ENCODE measurements at places on chromosomes 11 and 22.

GRCh38 chr11:104219096-104219495 is 55.1 kb upstream of the PDGFD start:
- no peak for DNase-seq

DNA sequence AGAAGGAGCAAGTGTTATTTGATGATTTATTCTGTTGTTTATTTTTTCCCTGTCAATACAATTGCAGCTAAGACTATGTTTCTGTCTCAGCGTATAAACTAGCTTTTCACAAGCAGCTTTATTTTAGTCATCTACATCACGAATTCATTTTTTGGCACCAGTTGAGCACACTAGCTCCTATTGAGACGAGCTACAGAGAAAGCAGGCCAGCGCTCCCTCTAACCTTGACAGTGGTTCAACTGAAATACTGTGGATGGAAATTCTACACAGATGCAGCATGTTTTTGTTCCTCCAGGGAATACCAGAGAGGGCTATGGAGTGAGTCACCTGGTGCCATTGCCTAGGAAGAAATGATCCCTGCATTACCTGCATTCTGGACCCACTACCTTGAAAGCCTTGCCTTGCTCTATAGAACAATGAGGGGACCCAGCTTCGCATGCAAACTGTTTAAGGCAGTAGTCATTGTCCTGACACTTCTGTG is 108.2 kb upstream of the ARHGAP42 start:
- DNase-seq: no peak

GRCh38 chr11:31558001-31558400 is 48.4 kb downstream of the ELP4 start:
- no peak for DNase-seq

GRCh38 chr22:29300467-29300806 is 6.0 kb upstream of the GAS2L1 start:
- no peak for DNase-seq

DNA sequence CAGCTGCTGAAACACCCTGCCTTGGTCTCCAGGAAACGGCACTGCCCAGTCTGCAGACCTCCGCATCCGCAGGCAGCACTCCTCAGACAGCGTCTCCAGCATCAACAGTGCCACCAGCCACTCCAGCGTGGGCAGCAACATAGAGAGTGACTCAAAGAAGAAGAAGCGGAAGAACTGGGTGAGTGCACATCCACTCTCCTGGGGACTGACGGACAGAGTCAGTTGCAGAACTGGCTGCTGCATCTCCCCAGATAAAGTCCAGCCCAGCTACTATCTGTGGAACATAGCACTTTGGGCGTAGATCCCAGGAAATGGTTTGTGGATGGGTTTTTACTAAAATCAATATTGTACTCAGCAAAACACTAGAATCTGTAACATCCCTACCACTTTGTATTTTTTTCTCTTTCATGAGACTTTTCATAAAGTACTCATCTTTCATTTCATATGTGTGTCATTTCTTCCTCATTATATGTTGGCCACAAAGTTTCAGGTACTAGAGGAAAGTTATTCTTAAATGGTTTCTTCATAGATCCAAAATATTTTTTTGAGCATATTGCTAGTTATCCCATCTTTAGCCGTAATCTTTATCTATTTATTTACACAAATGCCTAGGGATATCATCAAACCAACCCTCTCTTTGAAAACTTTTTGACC is 80.1 kb downstream of the DBX1 start:
- DNase-seq: no peak

- DNase-seq: no peak
Measured at GRCh38 chr11:46039990-46040389, 81.3 kb downstream of the PHF21A start.

DNA sequence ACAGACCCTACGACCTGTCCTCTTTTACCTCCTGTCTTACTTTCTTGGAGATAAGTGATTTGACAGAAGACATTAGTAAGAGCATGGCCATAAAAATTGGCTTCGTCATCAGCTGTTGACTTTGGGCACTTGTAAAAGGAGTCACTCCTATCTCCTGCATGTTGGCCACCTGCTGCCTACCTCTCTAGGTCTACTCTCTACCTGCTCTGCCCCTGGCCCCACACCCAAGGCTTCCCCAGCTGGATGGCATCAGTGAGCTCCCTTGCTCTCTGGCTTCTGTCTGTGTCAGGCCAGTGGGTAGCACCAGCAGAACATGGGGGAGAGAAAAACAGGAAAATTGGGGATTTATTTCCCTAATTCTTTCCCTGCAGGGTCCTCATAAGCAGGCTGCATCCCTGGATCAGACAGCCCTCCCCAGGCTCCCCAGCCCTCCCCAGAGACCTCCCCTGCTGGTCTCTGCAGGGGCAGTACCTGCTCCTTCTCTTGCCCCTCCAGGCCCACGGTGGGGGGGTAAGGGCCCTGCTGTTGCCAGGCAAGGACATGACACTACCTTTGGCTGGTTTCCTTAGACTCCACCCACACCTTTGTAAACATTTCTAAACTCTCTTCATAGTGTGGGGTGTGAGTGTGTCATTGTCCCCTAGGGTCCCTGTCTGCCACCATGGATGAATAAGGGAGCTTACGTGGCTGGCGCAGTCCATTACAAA is 157.0 kb upstream of the NECTIN1 start:
- no peak for DNase-seq

DNA sequence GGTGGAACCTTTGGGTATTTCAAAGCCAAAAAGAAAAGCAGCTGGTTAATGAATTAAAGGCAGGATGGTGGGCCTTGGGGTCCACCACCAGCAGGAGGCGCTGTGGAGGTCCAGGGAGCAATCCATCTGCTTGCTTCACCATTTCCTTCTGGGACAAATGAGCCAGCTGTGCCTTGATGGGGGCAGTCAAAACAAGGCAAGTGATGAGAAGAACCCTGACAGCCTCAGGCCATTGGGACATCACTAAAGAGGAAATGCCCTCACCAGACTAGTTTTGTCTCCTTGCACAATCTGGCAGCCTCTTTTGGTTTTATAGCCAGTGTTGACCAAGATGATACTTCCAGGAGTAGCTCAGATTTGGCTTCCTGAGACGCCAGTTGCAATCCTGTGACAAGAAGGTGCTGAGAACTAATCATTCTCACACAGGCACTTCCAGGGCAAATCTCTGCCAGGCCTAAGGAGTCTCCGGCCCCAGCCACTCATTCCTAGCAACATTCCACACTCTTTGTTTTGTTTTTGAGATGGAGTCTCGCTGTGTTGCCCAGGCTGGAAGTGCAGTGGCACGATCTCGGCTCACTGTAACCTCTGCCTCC is 38.2 kb upstream of the WEE1 start:
- DNase-seq: peak; percentile 80

DNA sequence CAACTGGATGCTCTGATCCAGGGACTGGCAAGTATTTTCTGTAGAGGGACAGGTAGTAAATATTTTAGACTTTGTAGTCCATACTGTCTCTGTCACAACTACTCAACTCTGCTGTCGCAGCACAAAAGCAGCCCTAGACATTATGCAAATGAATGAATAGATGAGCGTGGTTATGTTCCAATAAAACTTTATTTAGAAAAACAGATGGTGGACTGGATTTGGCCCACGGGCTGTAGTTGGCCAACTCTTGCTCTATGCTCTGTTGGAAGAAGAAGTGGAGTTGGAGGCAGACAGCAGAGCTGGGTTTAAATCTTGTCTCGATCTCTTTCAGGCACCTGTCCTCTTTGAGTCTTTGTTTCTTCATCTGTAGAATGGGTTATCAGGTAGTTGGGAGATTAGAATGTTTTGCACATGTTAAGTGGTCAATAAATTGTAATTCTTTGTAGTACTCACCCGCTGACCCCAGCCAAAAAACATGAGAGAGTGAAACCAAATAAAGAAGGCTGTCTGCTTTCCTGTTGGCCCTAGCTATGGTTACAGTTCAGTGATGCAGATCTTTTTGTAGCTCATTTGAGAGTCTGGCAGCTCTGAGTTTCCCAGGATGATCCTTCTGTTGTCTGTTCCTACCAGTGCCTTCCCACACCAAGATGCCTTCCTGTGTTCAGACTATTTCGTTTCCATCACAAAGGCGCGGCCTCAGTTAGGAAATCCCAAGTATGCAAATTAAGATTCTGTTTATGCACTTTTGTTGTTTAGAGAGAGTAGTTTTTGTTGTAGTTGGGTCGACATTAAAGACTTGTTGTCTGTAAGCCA is 198.1 kb upstream of the SEZ6L start:
- DNase-seq: no peak

DNA sequence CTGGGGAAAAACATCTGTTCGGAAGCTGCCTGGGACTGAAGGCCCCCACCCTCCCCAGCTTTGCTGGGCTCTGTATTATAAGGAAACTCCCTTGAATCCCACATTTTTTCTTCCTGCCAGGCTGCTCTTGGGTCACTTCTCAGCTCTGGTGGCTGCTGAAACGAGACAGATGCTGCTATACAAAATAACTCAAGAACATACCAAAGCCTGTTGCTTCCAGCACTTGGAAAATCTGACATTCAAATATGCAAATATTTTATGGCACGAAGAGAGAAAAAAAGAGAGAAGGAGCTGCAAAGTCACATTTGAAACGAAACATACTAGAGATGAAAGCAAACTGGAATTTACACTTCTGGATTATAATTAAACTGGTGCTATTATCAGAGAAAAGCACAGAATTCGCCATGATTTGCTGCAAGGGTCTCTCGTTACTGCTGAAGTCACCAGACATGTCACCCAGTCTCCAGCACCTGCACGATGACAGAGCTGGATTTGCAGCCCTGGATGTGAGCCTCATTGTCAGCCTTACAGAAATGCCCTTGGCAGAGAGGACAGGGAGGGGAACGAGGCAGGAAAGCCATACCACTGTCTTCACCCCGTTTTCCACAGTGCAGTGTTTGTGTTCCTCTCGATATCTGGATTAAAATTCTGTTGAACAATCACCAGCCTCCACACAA is 47.9 kb upstream of the IGSF9B start:
- no peak for DNase-seq

- DNase-seq: no peak
Measured at GRCh38 chr22:42909363-42910058, 52.4 kb upstream of the ARFGAP3 start.

DNA sequence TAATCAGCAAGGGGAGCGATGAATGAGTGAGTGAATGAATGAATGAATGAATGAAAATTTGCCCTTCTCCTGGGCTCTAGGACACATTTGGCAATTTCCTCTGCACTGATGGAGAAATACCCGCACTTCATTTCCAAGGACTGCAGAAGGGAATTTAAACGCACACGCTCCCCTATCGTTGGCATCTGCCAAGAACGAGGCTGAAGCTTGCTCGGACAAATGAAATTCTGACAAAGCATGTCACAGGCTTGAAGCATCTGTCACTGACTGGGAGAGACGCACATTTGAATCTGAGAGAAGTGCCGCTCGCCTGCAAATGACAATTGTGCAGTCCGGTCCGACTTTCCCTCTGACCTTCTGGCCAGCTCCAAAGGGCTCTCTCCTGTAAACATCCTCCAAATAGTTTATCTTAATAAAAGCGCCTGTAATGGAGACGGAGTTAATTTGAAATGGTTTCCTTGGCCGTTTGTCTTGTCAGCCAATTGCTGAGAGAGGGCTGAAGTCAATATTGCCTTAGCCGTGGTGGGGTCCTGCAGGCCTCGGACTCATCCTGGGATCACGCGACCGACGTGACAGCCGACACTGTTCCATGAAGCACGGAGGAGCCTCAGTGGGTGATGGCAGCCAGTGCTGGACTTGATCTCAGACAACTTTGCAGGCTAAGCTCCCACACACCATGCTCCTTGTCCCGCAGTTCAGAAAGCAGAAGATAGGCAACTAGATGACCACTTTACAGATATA is 260.7 kb downstream of the MN1 start:
- DNase-seq: no peak

DNA sequence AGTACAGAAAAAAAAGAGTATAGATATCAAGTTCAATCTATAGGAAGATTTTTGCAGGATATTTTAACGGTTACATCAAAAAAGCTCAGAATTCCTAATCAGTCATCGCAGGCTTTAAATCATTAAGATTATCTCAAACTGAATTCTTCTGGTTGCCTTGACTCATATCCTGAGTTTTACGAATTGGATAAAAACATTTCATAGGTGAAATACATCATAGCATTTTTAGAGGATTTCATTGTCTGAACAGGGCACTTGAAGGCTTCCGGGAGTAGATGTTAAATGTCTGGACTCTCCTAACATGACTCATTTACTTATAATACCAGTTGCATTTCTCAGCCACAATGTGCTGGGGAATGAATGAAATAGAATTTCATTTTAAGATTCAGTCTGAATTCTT is 2216.6 kb upstream of the RAG2 start:
- DNase-seq: no peak

GRCh38 chr22:31492151-31492550 is 2.5 kb upstream of the EIF4ENIF1 start:
- DNase-seq: no peak

- DNase-seq: no peak
Measured at GRCh38 chr22:26499188-26499703, 13.0 kb downstream of the TFIP11 start.

DNA sequence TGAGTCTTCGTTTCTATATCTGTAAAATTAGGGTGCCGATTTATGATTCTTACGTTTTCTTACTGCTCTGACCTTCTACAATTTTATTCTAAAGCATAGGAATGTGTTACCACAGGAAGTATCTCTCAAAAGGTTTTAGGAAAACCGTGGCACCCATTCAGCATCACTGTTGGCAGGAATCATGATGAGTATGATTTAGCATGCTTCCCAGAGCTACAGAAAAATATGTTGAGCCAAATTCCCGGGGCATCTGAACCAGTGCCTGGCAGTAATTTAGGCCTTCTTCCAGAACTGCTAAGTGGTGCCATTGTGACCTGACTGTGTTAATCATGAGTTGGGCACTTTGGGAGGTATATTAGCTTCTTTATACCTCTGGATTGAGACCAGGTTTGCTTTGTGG is 605.0 kb upstream of the RAG2 start:
- no peak for DNase-seq

- no peak for DNase-seq
Measured at GRCh38 chr11:131246663-131247062, 123.8 kb upstream of the NTM start.

DNA sequence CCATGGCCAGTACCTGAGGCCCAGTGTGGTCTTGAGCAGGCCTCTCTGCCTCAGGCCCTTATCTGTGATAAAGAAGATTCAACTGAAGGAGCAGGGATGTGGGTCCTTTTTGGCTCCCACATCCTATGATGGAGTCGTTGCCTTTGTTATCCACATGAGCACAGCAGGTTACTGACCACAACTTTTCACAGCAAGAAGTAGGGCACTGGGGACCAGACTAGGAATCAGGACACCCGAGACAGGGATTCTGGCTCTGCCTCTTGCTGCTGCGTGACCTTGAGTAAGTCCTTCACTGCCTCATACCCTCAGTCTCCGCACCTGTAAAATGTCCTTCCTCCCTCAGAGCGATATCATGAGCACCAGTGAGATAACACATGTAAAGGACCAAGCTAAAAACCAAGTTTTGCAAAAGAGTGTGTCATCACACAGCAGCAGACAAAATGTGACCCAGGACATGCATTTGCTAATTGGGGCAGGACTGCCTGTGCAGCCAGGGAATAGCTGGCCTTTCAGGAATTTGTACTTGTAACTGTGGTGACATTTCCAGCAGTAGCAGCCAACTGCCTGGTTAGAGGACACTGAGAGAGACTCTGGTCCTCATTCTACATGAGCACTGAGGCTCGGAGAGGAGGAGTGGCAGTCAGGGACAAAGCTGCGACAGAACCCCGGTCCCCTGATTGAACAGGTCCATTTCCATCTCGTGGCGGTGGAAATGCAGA is 13.2 kb upstream of the SMIM35 start:
- DNase-seq: no peak
